Stimulated activated CD8-positive, alpha-beta memory T cell treated with anti-CD3 and anti-CD28 coated beads, Interleukin-7, amount 100 ng/mL, for 24 hours (primary cell): ENCODE measurements at places on chromosomes 7 and 10.

DNA sequence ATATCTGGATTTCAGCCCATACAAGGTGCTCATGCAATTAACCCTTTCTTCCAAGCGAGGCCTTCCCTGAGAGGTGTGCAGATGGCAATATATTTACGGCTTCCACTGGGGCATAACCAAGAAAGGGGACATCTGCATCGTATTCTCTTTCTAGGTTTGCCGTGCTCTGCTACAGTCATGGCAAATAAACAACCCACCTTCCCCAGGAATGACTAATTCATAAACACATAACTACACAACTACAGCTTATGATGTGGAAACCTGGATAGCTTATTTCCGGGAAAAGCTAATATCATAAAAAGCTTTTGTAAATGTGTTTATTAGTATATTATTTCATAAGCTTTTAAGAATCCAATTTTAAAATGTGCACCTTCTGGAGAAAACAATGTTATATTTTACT is 120.0 kb downstream of the CAMK1D start:
- DNase-seq: no peak

- DNase-seq: no peak
Observed at GRCh38 chr7:81280531-81280930, 361.7 kb upstream of the SEMA3C start.

GRCh38 chr7:50954716-50955115 is 172.0 kb upstream of the GRB10 start:
- no peak for DNase-seq

GRCh38 chr7:98375664-98376063 is 25.2 kb downstream of the BAIAP2L1 start:
- no peak for DNase-seq

- DNase-seq: no peak
Observed at GRCh38 chr10:120593693-120594092, 136.7 kb downstream of the PLPP4 start.

- no peak for DNase-seq
Observed at GRCh38 chr10:80321183-80321582, 31.7 kb upstream of the MAT1A start.

- no peak for DNase-seq
Observed at GRCh38 chr7:121853307-121853706, 19.7 kb upstream of the PTPRZ1 start.

- DNase-seq: no peak
Observed at GRCh38 chr10:73494877-73495225, 973 bp downstream of the PPP3CB start.

- no peak for DNase-seq
Observed at GRCh38 chr7:115410972-115411686, 489.2 kb downstream of the MDFIC start.

GRCh38 chr7:3399858-3400257 is 98.8 kb downstream of the SDK1 start:
- DNase-seq: no peak

DNA sequence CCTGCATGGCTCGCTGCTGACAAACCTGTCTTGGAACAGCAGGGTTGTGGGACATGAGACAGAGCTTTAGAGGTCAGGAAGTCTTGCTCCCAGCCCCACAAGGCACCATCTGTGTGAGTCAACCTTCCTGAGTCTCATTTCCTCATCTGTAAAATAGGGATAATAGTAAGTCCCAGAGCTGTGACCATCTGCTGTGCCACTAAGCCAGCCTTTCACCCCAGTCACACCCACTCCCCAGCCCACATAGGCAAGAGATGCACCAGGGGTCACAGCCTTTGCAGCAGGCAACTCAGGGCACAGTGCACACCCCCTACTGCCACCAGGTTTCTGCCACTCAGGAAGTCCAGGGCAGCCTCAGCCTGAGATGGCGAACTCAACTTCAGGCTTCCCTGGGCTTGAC is 29.4 kb upstream of the CDH23 start:
- no peak for DNase-seq

DNA sequence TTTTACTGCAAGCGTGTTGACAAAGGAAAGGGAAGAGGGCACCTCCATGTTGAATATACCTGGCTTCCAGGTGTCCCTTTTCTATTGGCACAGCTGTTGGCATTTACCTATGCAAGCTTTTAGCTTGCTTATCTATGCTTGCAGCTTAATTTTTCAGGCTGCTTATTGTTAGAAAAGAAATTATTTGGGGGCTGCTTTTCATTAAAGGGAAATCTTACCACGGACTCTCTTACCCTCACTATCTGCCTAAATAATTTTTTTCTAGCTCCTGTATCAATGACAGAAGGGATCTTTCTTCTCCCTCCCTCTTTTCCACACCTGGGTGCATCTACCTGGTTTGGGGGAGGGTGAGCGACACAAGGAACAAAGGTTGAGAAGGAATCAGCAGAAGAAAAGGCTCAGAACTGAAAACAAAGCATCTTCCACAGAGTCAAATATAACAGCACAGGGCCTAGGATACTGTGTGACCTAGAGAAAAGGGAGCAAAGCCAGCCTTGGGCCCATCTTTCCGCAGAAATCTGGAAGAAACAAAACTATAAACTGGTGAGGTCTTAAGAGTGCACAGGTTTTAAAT is 15.2 kb upstream of the GJC3 start:
- DNase-seq: no peak

DNA sequence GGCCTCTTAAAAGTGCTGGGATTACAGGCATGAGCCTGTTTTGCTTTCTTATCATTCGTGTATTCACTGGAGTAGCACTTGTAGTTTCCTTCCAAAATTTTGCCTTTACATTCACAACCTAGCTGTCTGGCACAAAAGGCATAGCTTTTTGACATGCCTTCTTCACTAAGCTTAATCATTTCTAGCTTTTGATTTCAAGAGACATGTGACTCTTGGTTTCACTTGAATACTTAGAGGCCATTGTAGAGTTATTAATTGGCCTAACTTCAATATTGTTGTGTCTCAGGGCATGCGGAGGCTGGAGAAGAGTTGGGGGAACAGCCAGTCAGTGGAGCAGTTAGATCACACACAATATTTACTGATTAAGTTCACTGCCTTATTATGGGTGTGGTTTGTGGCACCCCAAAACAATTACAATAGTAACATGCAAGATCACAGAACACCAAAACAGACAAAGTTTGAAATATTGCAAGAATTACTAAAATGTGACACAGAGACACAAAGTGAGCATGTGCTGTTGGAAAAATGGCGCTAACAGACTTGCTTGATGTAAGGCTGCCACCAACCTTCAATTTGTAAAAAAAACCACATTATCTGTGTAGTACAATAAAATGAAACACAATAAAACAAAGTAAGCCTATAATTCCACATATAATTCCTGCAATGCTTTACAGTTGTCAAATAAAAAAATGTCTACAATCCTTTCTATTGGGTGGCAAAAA is 43.1 kb downstream of the BRAF start:
- no peak for DNase-seq

GRCh38 chr10:132588301-132589013 is 50.9 kb downstream of the INPP5A start:
- no peak for DNase-seq

DNA sequence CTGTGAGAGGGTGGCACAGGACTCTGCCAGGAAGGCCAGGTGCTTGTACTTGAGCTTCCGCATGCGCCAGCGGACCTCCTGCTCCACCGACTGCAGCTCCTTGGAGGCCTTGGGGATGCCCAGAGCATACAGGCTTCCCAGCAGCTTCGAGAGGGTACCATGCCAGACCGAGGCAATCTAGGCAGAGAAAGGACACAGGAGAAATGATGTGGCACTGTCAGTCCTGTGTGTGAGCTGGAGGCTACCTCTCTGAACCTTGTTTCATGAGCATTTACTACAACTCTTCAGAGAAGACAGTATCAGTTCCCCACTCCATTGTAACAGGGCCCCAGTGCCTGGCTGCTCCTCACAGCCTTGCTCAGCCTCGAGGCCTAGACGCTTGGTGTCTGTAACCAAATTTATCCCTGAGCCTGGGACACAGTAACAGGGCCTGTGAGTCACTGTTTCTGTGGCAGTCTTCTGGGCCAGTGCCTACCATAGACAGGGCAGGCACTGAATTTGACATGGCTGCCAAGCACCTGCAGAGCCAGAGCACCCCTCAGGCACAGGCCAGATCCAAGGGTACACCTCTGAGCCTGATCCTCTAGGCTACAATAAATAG is 5.8 kb downstream of the TBRG4 start:
- no peak for DNase-seq

DNA sequence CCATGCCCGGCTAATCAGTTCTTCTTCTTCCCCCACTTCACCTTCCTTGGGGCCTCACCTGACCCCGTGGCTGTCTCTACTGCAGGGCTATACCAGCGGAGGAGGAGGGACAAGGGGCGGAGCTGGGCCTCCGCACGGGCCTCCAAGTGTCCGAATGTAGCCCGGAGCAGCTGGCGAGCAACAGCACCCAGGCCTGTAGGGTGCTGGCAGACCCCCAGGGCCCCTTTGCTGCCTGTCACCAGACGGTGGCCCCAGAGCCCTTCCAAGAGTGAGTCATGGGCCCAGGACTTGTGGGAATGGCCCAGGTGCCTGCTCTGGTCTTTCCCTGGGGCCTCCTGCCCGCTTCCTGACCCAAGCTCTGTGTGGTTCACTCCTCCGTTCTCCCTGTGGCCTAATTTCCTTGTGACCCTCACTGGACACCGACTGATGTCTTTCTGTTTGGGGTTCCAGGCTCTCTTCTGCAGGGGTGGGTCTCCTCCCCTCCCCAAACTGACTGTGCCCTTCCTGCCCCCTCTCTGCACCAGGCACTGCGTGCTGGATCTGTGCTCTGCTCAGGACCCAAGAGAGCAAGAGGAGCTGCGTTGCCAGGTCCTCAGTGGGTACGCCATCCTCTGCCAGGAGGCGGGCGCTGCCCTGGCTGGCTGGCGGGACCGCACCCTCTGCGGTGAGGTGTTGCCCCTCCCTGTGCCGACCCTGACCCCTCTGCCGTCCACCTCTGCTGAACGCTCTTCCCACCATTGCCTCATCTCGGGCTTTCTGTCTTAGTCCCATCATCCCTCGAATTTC is 35.2 kb downstream of the EPHB4 start:
- DNase-seq: no peak

DNA sequence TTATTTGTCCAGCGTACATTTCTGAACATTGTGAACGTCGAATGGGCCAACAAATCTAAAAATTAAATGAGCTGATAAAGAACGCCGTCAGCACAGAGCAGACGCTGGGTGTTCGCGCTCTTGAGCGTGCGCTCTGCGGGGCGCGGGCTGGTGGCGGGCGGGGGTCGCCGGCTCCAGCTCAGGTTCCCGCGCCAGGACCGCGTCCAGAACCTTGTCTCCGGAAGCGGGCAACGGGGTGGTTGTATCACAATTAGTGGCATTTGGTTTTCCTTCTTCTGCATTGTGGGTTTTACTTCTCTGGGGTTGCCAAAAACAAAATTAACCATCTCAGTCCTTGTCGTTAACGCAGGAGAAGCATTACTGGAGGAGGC is 2.4 kb downstream of the CYP2E1 start:
- no peak for DNase-seq

- no peak for DNase-seq
Observed at GRCh38 chr7:22932896-22933295, 81.0 kb downstream of the HYCC1 start.

GRCh38 chr10:80137031-80137862 is 4.7 kb downstream of the PLAC9 start:
- DNase-seq: no peak

DNA sequence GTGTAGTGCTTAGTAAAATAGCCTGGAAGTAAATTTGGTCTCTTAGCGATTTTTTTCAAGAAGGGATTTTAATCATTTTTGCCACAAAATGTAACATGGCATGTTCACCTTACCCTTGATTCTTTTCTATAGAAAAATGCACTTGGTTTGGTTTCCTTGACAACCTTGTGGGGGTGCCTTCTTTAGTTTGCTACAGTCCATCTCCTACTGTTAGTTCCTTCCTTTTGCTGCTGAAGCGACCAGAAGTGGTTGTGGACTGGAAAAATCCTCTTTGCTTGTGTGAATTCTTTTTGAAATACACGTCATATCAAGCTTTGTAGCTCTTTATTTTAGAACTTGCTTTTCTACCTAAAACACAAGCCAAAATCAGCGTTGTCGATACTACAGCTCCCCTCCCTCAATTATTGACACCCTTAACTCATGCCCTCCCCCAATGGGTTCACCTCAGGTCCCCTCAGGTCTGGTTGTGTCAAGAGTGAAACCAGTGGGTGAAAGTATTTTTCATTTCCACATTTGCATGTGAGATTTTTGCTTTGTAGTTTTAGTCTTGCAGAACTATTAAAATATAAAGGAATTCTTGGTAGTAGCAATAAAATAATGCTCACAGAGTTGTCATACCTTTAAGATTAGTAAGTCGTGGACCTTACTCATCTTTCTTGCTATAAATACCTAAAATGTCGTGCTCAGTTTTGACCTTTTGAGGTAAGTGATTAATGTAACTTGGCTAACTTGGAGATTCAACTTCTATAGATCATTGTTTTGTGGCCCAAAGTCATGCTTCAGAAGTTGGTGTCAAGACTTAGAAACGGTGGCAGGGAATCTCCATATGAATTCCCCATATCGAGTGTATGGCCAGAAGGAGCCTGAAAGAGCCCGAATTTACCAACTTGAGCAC is 1.5 kb downstream of the ACTR3B start:
- no peak for DNase-seq

- DNase-seq: no peak
Observed at GRCh38 chr10:18179891-18180290, 39.7 kb downstream of the CACNB2 start.

- DNase-seq: no peak
Observed at GRCh38 chr10:119518936-119519335, 23.6 kb downstream of the RGS10 start.

GRCh38 chr7:157445246-157445955 is 108.6 kb downstream of the DNAJB6 start:
- DNase-seq: no peak

GRCh38 chr10:48490946-48491345 is 113.9 kb downstream of the ARHGAP22 start:
- no peak for DNase-seq

GRCh38 chr10:54133203-54133602 is 667.8 kb downstream of the PCDH15 start:
- no peak for DNase-seq

- DNase-seq: no peak
Observed at GRCh38 chr10:26721561-26721960, 24.1 kb downstream of the PDSS1 start.

DNA sequence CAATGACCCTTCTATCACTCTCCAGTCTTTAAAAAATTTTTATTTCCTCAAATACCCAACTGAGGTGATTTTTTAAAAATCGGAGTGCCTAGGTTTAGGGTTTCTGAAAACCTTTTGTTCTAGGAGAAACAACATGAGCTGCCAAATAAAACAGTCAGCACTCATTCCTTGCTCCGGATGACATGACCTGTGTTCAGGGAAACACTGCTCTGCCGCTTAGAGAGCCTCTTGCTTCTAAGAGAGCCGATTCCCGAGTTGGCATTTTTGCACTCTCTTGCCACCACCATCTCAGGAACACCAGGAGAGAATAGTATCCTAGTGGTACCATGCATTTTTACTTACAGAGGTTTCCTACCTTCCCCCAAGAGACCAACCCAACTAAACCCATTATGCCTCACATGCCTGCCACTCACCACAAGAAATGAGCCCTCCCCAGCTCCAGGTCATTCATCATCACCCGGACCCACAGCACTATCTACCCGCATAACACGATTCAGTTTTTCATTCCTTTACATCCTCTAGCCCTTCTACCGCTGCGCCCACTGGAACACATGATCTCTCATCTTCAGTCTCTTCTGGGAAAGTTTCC is 365.4 kb downstream of the THSD7A start:
- no peak for DNase-seq
